ENCODE measurements at places on chromosomes 1 and 21.

DNA sequence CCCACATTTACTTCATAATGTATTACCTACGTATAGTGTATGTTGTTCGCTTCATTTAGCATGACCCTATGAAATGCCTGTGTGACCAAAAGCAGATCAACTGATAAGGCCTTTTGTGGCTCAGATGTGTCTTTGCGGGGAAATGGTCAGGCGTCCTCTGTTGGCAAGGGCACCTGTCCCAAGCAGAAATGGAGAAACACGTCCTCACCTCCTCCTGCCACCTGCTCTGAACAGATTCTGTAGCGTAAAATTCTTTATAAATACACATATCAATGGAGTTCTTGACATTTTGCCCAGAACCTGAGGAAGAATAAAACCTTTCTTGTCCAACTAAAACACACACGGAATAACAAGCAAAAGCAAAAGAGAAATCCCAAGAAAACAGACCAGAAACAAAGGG is 417.9 kb downstream of the KIF26B start:
- no peak for DNase-seq

DNA sequence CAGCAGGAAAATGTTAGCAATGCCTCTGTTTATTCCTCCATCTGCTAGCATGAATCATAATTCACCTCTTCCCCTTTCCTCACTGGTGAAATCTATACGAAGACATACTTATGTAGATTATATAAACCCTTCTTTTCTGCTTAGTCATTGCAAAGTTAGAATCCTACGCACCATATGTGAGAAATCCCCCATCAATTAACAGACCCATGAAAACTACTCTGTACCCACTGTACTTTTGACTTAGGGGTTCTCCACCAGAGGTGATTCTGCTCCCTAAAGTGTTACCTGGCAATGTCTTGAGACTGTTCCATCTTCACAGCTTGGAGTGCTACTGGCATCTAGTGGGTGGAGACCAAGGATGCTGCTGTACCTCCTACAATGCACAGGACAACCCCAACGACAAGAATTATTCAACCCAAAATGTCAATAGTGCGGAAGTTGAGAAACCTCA is 49.6 kb upstream of the KCTD3 start:
- no peak for DNase-seq

GRCh38 chr1:91505086-91505485 is 4.4 kb downstream of the CDC7 start:
- no peak for DNase-seq

- DNase-seq: no peak
Measured at GRCh38 chr1:213326281-213327016, 275.4 kb downstream of the RPS6KC1 start.

DNA sequence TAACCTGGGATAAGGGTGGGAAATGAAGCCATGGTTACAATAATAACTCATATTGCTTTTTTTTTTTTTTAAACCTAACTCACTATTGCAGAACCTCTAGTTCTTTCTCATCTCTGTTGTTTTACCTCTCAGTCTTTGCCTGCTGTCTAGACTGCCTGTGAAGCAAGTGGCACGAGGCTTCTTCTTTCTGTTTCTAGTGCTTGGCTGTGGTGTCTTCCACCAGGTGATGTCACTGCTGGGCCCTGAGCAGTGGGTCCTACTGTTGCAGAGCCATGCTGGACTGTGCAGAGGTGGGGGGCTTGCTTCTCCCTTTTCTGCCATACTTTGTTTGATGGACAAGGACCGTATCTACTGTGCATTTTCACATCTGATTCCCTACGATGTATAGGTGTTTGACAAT is 51.7 kb downstream of the ZNF326 start:
- no peak for DNase-seq

GRCh38 chr1:223411309-223411708 is 18.1 kb downstream of the CCDC185 start:
- DNase-seq: no peak

- DNase-seq: no peak
Measured at GRCh38 chr21:44926331-44927101, 5.8 kb upstream of the ITGB2 start.

- no peak for DNase-seq
Measured at GRCh38 chr1:89259283-89259971, 13.2 kb downstream of the GBP5 start.

DNA sequence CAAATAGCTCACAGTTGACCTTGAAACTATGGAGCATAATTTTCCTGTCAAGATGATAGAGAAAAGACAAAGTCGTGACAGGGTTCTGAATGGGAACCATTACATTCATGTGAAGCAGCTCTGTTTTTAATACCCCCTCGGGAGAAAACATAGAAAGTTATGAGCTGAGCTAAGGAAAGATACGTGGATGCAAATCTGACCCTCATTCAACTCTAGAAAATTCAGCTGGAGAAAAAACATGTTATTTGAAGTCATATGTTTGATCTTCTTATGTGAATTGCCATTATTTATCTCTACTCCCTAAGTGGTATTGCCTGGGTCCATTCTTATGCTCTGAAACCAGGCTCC is 48.0 kb upstream of the LRRC52 start:
- DNase-seq: no peak

- DNase-seq: no peak
Measured at GRCh38 chr1:215146240-215146975, 63.9 kb downstream of the KCNK2 start.

GRCh38 chr1:72530646-72531045 is 248.3 kb upstream of the NEGR1 start:
- no peak for DNase-seq

- no peak for DNase-seq
Measured at GRCh38 chr1:53071167-53071865, 9.3 kb downstream of the PODN start.

DNA sequence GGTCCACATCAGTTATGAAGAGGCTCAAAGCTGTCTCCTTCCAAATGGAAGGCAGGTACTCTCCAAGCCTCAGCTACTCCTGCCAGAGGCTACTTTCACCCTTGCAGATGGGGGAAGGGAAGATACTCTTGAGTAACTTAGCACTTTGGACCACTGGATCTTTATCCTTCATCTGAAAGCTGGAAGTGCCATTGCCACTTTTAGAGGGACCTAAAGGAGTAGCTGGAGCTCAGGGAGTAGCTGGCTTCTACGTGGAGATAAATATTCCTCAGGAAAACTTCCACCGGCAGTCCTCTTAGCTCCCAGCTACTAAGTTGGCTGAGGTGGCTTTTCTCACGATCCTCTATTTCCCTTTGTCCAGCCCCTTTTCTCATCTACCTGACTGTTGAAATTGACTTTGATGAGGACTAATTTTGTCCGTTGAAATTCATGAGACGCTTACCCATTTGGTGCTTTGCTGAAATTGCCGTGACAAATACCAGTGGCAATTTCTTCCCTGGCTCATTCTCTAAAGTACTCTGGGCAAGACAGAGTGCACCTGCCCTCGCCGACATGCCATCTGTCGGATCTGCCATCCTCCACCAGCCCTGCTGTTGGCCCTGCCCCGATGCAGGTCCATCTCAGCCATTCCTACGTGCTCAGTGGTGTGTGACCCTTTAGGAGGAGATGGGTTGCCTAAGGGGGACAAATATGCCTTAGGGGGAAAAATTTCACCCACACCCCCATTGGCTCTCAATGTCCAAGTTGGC is 13.6 kb downstream of the IGSF21 start:
- DNase-seq: no peak

Measured in activated CD4-positive, CD25-positive, alpha-beta regulatory T cell (primary cell).